ENCODE measurements at places on chromosomes 3 and 15. TPM values are rescaled to one million over a fixed set of nuclear protein-coding genes. Genes with fewer than 3 reads are reported as not detected.

DNA sequence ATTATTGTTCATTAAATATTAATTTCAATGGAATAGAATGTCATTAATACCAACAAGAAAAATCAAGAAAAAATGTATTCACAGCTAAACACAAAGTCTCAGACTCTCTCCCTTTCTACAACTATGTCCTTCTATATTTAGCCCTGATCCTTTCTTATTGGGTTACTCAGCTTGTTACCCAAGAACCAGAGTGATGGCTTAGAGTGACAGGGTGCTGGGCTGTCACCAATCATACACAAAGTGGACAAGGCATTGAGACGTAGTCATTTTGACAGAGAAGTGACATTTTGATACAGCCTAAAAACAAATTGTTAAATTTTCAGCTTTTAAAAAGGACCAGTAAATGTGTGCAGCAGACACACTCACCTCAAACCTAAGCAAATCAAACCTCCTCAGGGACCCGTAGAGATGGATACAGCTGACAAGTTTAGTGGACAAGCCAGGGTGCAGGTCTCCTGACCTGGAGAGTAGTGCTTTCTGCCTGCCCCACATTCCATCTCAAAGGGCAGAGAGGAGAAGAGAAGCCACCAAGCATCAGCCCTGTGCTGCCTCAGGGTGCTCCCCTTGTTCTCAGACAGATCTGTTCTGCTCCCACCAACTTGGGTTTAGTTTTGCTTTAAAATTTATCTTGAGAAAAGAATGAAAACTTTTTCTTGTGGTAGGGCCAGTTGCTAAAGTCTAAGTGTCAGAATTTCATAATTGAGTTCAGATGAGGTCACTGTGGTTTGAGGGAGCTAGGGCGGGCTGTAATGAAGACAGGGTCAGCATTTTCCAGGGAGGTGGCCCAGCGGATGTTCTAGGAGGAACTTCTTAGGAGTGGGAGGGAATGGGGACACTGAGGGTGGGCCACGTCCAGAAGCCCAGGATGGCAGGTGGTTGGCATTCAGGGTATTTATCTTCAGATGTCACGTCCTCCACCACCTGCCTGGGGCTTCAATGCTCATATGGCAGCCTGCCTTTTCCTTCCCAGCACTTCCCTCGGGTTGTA is 136.5 kb upstream of the TBL1XR1 start:
- DNase-seq = no peak

The SLC12A1 gene
- 352 TPM for polyA plus RNA-seq

GRCh38 chr3:71903936-71904335 is 119.0 kb upstream of the PROK2 start:
- no peak for DNase-seq

- DNase-seq = peak; percentile 82
These were observed 220.1 kb upstream of the PRICKLE2 start for GRCh38 chr3:64445109-64445943.

DNA sequence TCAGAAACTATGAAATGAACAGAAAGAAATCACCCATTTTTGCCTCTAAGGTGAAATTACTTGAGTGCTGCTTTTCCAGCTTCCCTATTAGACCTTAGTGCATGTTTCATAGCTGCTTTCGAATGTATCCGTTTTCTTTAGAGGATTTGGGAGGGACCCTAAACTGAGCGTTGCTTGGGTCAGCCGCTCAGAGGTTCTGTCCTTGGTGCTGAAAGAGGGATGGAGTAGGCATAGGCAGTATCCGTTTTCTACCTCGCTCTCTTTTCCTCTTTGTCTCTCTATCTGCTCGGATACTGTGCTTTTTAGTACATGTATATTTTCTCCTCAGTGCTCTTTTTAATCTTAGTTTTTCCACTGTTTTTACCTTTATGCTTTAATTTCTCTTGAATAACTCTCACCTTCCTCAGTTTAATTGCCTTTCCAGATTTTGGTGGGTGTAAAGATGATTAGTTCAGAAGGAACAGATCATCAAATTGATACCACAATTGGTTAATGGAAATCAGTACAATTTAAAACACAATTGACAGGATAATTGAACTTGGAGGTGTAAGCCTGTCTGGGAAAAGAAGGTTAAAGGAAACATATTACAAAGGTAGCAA is at the start of gene DRD3:
Gene DRD3 (minus strand): TSS at position 283 of the 599 bp plus-strand sequence. CDS start 7,060 bp downstream, outside the sequence.
- peak; percentile 82 for DNase-seq

The TMC3 gene
- 0.24 TPM for polyA plus RNA-seq

GRCh38 chr15:84947947-84948830 is 33.5 kb upstream of the PDE8A start:
- no peak for DNase-seq

The OR5K2 gene
- polyA plus RNA-seq = 0.81 TPM

DNA sequence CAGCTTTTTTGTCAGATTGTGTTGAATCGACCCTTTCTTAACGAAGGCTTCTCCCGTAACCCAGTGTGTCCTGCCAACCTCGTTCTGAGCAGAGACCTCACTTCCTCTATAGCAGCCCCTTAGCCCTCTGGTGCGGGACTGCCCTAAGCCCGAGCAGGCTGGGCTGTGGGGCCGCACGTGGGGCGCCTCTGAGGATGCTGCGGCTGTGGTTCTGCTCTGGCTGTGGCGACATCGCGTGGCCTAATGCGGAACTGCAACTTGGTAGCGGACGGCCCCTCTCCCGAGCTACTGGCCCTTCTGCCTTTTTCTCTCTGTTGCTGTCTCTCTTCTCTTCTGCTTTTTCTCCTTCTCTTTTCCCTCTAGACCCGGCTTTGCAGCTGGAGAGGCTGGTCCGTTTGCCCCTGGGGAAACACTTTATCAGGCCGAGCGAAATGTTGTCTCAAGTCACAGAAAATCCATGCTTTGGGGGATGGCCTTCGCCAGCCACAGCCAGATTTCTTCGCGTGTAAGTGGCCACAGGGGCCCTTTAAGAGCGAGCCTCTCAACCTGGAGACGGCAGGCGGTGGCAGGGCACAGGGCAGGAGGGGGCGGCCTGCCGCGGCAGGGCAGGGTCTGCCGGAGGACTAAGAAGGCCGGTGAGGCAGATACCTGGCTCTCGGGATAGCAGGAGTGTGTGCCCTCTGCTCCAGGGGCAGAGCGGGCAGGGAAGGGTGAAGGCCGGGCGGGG is 19.4 kb upstream of the KIF23 start:
- DNase-seq = peak; percentile 73

DNA sequence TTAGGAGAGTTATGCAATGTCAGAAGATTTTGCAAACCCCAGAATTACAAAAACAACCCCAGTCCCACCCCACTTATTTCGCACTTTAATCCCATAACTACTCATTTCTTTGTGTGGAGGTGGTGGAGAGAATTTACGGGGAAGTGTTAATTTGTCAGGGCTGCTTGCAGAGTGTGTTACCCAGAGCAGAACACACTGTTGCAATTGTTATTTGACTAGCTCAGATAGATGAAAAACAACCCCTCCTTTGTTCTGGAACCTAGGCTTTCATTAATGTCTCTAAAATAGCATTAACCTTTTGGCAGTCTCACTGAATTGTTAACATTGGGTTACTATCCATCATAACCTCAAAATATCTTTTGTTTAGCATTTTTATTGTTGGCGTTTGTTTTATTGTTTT is 55.8 kb upstream of the MINAR1 start:
- DNase-seq = no peak

GRCh38 chr3:195023576-195023975 is 247.4 kb downstream of the XXYLT1 start:
- no peak for DNase-seq

- DNase-seq = no peak
These were observed 464.3 kb upstream of the RGMA start for GRCh38 chr15:93553167-93553935.

The LYZL4 gene
- not detected for polyA plus RNA-seq

The TTC21A gene
- polyA plus RNA-seq = 9.5 TPM

DNA sequence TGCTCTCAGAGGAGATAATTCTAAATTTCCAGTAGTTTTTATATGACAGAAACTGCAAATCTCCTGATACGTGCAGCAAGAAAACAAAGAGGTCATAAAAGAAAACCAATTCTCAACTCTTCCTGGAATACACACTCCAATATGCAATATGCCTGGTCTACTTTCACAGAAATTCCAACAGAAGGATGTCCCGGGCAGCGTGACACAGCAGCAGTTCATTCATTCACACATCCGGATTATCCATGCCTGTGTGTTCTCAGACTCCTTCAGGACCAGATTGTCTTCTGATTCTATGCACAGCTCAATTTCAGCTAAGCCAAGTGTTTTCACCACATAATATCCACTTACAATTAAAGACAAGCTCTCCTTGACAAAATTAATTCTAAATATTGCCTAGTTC is 64.3 kb downstream of the FBN1 start:
- no peak for DNase-seq

- DNase-seq = no peak
These were observed 48.9 kb downstream of the PTPRG start for GRCh38 chr3:61610316-61610715.

DNA sequence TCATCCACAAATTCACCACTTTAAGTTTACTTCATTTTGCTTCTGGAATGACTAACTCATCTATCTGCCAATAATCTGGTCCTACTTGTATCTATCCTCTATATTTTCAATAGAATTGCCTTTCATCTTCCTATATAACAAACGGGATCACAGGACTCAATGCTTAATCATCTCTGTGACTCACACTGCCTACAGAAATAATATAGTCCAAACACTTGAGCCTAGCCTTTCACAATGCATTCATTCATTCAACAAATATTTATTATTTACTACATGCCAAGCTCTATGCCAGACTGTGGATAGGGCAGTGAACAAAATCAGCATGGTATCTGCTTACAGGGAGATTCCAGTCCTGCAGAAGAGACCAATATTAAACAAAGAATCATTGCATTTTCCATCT is 16.6 kb upstream of the AGTR1 start:
- DNase-seq = no peak

DNA sequence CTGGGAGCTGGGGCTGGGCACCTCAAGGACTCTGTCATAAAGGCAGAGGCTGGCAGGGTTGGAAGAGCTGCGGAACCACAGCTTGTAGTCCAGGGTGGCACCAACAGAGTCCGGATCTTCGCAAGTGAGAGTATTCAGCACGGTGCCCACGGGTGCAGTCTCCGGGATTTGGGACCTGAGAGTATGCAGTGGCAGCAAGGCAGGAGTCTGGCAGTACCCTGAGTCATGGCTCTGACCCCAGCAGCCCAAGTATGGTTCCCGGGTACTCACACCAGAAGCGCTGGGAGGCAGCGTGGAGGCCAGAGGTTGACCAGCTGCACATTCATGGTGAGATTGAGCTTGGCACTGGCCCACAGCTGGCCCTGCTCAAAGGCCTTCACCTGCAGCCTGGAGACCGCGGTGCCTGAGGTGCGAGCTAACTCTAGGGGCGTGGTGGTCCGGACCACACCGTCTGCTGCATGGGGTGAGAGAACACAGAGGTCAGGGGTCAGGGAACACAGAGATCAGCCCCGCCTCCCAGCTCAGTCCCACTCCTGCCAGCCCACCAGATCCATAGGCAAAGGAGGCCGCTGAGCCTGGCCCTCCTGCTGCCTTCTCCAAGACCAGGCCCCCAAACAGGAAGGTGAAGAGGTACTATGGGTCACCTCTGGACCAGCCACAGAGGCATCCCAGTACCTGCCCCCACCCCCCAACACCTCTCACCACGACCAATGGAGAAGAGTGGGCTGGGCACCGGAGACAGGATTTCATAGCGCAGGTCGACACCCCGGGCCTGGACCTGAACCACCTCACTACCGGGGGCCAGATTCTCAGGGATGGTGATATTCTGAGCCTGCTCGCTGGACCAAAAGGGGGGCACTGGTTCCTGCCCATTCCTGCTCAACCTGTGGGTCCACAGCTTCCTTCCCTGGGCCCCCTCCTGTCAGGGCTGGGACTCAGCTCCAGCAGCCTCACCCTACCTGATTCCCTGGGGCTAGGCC is 4.5 kb downstream of the CDHR4 start:
- no peak for DNase-seq

The WDR93 gene
- 4.0 TPM for polyA plus RNA-seq

GRCh38 chr15:97981058-97981457 is 20.6 kb downstream of the ARRDC4 start:
- DNase-seq = no peak

DNA sequence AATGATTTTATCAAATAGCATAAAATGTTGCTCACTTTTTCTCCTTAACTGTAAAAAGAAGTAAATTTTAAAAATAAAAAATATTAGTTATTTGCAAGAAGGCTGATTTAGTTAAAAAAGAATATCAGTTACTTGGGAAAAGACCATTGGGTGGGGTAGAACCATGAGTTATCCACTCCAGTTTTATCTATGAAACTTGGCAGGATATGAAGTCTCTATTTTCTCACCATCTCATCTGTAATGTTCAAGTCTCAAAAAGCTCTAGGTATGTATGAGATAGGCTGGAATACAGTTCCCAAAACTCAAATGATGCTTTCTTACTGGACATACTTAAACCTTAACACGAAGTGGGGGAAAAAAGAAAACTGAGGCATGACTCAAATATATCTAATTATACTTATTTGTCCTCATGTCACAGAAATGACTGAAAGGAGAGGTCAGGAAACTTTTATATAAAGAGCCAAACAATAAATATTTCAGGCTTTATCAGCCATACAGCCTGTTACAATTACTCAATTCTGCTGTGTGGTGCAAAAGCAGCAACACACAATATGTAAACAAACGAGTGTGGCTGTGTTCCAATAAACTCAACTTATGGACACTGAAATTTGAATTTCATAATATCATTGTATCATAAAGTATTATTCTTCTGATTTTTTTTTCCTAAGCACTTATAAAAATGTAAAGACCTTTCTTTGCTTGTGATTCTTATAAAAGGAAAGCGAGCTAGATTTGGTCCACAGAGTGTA is 131.8 kb downstream of the TBL1XR1 start:
- no peak for DNase-seq

The TGM4 gene
- 0.09 TPM for polyA plus RNA-seq

The TRPM1 gene
- polyA plus RNA-seq = 0.21 TPM

The FOXB1 gene
- polyA plus RNA-seq = 0.08 TPM

The PLOD2 gene
- polyA plus RNA-seq = 126 TPM

The A4GNT gene
- polyA plus RNA-seq = 0.51 TPM

- DNase-seq = no peak
These were observed 15.3 kb downstream of the TMEM266 start for GRCh38 chr15:76075046-76075445.

The TMEM212 gene
- 0.06 TPM for polyA plus RNA-seq

- no peak for DNase-seq
These were observed 8.1 kb downstream of the MYNN start for GRCh38 chr3:169781209-169781855.

GRCh38 chr3:25604107-25604805 is 60.5 kb downstream of the TOP2B start:
- no peak for DNase-seq

The MYL3 gene
- 25.4 TPM for polyA plus RNA-seq

The HHLA2 gene
- 11.0 TPM for polyA plus RNA-seq

The PROK2 gene
- polyA plus RNA-seq = not detected

The CCR9 gene
- 0.13 TPM for polyA plus RNA-seq
